ENCODE measurements at places on chromosomes 7 and 10. TPM values are rescaled to one million over a fixed set of nuclear protein-coding genes. Genes with fewer than 3 reads are reported as not detected.

Gene ZNF277
- 32.5 TPM for total RNA-seq

Gene JCAD
- total RNA-seq = 26.1 TPM

Gene SUPV3L1
- 20.7 TPM for total RNA-seq

Gene SRRM3
- total RNA-seq = 0.62 TPM

Gene ZNF425
- 4.7 TPM for total RNA-seq

Gene PRR15
- 0.31 TPM for total RNA-seq

Gene KIF11
- 16.1 TPM for total RNA-seq

Gene ACTR3C
- 12.1 TPM for total RNA-seq

Gene SLC16A9
- 9.5 TPM for total RNA-seq

Gene DIP2C
- total RNA-seq = 39.0 TPM

Gene SP8
- not detected for total RNA-seq

Gene SPDYE5
- not detected for total RNA-seq

Gene ZYX
- 33.7 TPM for total RNA-seq

Gene PRKAR2B
- total RNA-seq = 10.9 TPM

Gene ASZ1
- not detected for total RNA-seq

Gene SNX10
- 3.4 TPM for total RNA-seq

Gene RBP4
- total RNA-seq = 2.8 TPM

Gene WDR86
- 13.1 TPM for total RNA-seq

Gene PLXDC2
- total RNA-seq = 54.1 TPM

Gene ABCA13
- 0.72 TPM for total RNA-seq

Gene GRID2IP
- total RNA-seq = 0.31 TPM

Gene PON3
- 7.2 TPM for total RNA-seq

Gene MSMB
- total RNA-seq = not detected

Gene HOXA1
- total RNA-seq = not detected

Gene SPDYE16
- 0.72 TPM for total RNA-seq

Gene SLC26A5
- 0.21 TPM for total RNA-seq

Gene ADIRF
- 13.2 TPM for total RNA-seq

Gene NCF1
- total RNA-seq = 0.82 TPM

Gene NACAD
- 5.1 TPM for total RNA-seq

Gene TMEM270
- total RNA-seq = not detected

Gene REEP3
- total RNA-seq = 35.7 TPM

Gene AGMO
- total RNA-seq = 0.41 TPM

Gene ZNF680
- 29.1 TPM for total RNA-seq

Gene GPR15LG
- not detected for total RNA-seq

All from tongue (tissue), 3 donors.